ENCODE measurements at places on chromosomes 5 and 9. TPM values are rescaled to one million over a fixed set of nuclear protein-coding genes. Genes with fewer than 3 reads are reported as not detected.

Gene EQTN
- total RNA-seq, result not detected

- peaks cover 44% of the 10 kb centered on the region for H3K4me1 ChIP-seq
- DNase-seq, result peak; percentile 44
- H3K27me3 ChIP-seq, result no peaks in the 10 kb centered on the region
- no peaks in the 10 kb centered on the region for H3K36me3 ChIP-seq
- H3K4me3 ChIP-seq, result no peak overlapping the region
Observed at GRCh38 chr5:33306758-33307157, 134.0 kb upstream of the TARS1 start.

DNA sequence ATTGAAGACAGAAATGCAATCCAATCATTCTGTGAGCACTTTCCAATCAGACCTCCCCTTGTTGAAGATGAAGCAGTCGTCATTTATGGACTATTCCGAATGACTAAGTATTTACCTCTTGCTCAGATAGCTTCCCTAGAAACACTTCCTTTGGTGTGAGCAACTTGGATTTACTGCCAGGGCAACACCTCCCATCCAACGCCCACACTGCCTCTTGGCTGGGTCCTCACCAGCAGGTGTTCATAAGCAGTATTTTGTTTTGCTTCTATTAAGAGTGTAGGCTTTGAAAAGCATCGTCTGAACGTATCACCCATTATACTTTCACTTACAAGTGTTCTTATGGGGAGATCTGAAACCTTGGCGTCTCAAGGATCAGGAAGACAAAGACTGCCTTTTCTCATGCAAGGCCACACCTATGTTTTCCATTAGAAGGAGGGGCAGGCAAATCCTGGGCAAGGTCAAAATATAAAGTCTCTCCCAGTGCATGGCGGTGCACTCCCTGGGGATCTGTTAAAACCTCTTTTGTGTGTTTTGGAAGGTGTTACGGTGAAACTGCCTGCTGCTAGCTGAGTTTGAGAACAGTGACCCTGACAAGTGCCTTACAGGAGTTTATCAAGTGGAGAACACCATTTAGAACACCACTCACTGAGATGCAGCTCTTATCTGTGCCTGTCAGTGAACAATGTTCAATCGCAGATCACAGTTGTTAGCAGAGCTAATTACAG lies 10.6 kb upstream of the MARCHF3 start:
- no peak overlapping the region for H3K27ac ChIP-seq
- no peaks in the 10 kb centered on the region for H3K36me3 ChIP-seq
- H3K4me3 ChIP-seq, result no peak overlapping the region
- no peak for DNase-seq
- H3K27me3 ChIP-seq, result no peaks in the 10 kb centered on the region
- H3K4me1 ChIP-seq, result no peaks in the 10 kb centered on the region

DNA sequence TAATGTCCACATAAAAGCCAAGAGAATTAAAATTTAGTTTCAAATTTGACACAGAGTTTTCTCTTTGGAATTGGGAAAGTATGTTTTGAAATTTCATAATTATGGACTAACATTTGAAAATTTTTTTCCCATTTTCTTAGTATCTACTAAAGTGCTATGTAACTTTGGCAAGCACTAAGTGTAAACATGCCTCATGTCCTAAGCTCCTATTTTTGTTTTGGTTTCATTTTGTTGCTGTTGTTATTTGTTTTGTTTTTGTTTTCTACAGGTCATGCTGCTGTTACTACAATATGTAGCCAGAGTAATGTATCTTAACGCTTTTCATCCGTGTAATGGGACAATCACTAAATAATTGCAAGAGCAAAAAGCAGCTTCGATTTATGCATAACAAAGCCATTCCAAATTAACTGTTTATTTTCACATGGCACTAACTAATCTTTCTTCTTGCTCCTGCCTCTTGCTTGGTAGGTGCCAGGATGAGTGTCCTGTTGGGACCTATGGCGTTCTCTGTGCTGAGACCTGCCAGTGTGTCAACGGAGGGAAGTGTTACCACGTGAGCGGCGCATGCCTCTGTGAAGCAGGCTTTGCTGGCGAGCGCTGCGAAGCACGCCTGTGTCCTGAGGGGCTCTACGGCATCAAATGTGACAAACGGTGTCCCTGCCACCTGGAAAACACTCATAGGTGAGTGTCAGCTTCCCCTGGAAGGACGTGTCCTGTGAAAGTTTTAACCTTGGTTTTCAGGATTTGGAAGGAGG lies 107.3 kb upstream of the PRRC1 start:
- no peaks in the 10 kb centered on the region for H3K27me3 ChIP-seq
- DNase-seq, result peak; percentile 18

DNA sequence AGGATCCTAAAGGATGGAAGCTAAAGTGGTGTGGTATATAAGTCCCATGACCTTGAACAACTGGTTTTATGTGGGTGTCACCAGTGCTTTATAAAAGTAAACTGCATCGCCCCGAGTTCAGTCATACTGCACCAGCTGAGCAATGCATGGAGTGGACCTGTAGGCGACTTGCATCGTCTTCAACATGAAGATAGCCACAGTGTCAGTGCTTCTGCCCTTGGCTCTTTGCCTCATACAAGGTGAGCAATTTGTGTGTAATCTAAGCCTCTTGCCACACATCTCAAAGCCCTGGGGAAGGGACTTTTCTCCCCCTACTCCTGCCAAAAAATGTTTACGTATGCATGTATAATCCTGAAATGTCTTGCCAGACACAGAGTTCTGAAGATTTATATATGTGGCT lies at the start of gene SPINK5:
TSS of gene SPINK5 (plus strand) at position 120 of the 400 bp plus-strand sequence. CDS start at position 185, 65 bp downstream.
- no peaks in the 10 kb centered on the region for H3K4me1 ChIP-seq
- no peak within 1 kb of the TSS for H3K27ac ChIP-seq
- no peaks in the 10 kb centered on the region for H3K27me3 ChIP-seq
- no peak for DNase-seq
- no peaks in the 10 kb centered on the region for H3K36me3 ChIP-seq
- H3K4me3 ChIP-seq, result no peak within 1 kb of the TSS

DNA sequence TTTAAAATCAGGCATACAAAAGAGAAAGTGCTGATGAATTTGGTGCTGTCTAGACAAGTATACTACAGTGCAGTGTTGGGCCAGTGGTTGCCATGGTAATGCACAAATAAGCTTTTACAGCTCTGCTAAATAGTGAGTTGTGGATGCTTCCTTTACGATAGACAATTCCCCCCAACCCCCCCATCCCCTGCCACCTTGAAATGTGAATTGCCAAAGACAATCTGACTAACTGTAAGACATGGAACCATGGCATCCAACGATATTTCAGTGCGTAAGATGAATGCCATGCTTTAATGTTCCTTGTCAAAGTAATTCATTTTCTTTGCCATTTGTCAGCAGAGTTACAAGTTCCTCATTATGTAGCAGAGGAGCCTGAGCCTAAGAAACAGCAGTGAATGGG lies 91.5 kb upstream of the NREP start:
- no peak overlapping the region for H3K4me3 ChIP-seq
- 0 out of 2 replicates have a peak, but pooled peaks cover 2% of the 10 kb centered on the region for H3K4me1 ChIP-seq
- DNase-seq, result no peak
- no peaks in the 10 kb centered on the region for H3K36me3 ChIP-seq
- H3K27me3 ChIP-seq, result no peaks in the 10 kb centered on the region
- H3K27ac ChIP-seq, result no peak overlapping the region

- H3K4me3 ChIP-seq, result no peak overlapping the region
- no peak overlapping the region for H3K27ac ChIP-seq
- no peaks in the 10 kb centered on the region for H3K4me1 ChIP-seq
- DNase-seq, result peak; percentile 68
- no peaks in the 10 kb centered on the region for H3K36me3 ChIP-seq
Observed at GRCh38 chr5:59813761-59814536, 79.6 kb downstream of the PDE4D start.
